Fibroblast of skin of back (primary cell): ENCODE measurements at places on chromosomes 4 and X.
A peak's percentile ranks its signal among the peaks of the same experiment; 100 is the strongest.

GRCh38 chrX:38893441-38893840 is 92.2 kb downstream of the MID1IP1 start:
- DNase-seq: peak; percentile 13

- no peak for DNase-seq
Measured at GRCh38 chrX:25646156-25646555, 492.0 kb upstream of the MAGEB18 start.

DNA sequence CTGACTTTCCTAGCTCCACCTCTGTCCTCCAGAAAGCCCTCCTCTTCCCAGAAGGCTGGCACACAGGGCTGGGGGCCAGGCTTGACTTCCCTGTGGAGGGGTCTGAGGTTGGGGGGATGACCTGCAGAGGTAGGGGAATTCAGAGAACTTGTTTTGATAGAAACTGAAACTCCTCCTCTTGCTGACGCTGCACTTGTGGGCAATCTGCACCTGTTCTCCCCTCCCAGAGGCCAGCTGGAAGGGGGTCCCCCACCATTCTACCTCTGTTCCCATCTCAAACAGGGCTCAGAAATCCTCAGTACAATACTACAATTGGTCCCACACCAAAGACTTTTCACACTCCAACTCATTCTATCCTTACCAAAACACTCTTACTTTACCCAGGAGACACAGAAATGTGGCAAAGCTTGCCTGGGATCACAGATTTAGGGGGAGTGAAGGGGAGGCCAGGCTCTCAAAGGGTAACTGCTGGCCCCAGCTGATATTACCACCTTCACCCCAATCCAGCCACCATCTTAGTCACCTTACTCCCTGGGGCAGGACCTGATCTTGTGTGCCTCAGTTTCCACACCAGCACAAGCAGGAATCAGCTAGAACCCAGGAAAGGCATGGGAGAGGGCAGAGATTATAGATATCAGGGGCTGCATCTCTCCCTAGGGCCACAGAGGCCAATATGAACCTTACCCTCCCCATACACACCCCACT is 18.5 kb downstream of the OTUD5 start:
- no peak for DNase-seq

DNA sequence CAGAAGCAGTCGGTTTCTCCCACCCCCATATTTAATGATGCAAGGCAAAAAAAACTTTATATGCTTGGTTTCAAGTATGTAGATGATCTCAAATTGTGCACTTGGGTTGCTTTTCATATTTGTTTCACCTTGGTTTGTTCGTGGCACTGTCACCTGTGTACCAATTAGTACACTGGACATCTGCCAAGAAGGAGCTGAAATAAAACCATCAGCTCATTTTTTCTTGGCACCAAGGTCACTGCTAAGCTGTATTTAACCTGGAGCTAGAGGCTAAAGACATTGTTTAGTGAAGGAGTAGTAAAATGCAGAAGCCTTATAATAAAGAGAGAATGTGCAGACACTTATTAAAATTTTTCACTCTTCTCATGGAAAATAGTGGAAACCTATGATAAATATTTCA is 430.8 kb downstream of the ARHGAP24 start:
- no peak for DNase-seq

GRCh38 chrX:16695079-16695676 is 17.3 kb downstream of the CTPS2 start:
- peak; percentile 50 for DNase-seq

DNA sequence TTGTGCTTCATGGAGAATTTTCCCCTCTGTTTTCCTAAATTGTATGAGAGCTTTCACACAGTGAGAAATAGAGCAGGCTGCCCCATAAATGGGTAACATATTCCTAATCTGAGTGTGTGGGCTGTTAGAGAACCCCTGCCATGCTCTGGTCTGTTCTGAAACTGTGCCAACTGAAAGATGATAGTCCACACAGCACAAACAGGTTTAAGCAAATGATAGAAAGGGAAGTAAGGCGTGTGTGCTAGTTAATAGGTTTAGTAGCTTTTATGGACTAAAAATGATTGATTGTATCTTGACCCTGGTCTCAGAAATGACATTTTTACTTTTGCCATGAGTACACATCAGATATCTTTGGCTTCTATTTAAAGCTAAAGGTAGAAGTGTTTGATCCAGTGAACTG is 106.2 kb downstream of the PRRG1 start:
- DNase-seq: no peak

- peak; percentile 41 for DNase-seq
Measured at GRCh38 chr4:168335621-168336020, 17.1 kb upstream of the DDX60 start.

DNA sequence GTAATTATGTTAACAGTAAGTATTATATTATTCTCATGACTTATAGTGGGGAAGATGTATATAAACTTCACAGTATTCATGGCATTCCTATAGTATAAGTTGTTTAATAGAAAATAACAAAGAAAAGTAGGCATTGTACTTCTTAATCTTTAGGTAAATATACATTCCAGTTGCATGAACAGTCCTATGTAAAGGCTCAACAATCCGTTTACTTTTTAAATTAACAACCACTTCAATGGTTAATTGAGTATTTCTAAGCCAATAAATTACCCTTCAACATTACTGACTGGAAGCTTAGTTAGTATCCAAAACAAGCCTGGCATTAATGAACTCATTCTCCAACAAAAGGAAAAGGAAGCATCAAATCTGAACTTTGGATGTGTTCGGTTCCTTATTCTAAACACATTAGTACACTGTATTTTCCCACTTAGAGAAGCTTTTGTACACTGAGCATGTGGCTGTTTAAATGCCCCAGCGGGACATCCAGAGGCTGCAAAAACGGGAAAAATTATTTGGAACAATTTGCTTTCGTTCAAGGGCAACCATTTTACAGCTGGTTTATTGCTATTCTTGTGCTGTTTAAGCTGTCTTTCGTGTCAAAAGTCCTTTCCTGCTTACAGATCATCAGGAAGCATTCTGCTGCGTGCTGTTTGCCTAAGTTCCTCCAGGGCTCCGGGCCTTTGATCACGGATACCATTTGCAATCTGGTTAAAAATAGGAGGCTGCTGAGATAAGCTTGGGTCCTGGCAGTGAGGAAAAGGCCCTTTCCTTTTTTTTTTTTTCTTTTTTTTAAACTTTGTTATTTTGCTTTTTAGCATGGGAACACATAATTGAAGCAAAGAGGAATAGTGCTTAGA is 460.3 kb downstream of the SPRY1 start:
- peak; percentile 56 for DNase-seq

DNA sequence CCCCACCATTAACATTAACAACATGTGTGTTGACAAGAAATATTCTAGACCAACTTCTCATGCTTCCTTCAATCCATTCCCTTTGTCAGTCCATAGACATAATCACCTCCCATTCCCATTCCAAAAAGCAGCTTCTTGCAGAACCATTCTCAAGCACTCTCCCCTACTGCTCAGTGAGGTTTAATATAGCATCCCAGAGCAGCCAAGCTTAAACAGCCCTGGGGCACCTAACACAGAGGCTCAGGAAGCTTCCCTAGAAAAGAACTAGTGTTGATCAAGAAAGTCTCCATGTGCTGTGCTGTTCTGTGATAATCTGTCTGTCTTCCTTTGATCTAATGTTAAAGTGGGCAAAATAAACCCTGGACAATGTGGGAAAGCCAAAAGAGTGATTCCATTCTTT is 174.2 kb upstream of the NOCT start:
- DNase-seq: no peak

- peak; percentile 30 for DNase-seq
Measured at GRCh38 chr4:61220556-61220955, 20.4 kb downstream of the ADGRL3 start.

- no peak for DNase-seq
Measured at GRCh38 chr4:144340931-144341330, 200.4 kb upstream of the GYPA start.

- no peak for DNase-seq
Measured at GRCh38 chrX:8783097-8783713, 18.0 kb downstream of the FAM9A start.

DNA sequence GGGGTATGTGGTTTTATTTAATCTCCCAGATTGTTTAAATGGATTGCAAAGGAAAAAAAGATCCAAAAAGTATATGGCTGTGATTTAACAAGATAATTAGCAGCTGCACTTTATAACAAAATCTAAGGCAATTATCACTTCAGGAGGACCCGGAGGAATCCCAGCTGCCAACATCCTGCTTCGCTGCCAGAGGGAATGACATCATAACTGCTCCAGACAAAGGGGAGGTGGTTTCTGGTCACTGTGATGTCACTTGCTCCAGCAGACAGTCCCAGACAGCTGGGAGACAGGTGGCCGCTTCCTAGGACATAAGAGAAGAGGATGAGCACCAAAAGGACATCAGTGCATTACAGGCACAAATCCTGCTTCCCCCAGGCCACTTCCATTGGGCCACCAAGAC is 371.0 kb downstream of the BCOR start:
- peak; percentile 44 for DNase-seq

DNA sequence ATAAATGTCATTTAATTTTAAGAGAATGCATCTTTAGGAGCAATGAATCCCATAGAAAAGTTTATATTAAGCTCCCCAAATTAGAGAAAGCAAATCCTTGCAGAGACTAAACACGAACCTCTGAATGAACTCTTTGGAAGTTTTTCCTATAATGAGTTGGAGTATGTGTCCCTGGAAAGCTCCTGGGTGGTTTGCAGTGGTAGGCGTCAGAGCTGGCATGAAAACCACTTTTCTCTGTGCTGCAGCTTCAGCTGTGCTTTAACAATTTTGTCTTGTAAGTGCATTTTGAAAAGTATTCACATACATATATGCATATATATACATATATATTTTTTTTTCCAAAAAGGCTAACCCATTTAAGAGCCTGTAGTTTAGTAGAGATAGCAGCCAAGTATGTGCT is 148.7 kb upstream of the TBC1D9 start:
- no peak for DNase-seq

GRCh38 chrX:3697701-3698279 is 15.7 kb downstream of the PRKX start:
- DNase-seq: peak; percentile 85

DNA sequence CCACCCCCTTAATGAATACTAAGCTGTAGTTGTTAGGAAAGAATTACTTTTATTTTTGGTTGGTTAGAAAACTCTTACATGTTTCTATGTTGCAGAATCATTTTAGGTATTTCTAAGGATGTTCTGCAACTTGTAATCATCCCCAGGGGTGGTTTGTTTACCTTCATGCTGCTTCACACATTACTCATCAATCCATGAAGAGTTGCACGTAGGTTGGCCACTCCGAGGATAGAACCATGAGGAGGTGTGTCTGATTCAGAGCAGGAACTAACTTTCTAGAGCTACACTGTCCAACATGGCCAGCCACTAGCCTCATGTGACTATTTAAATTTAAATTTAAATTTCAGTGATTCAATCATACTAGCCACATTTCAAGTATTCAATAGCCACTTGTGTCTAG is 127.2 kb upstream of the FRMPD4 start:
- peak; percentile 62 for DNase-seq

- no peak for DNase-seq
Measured at GRCh38 chr4:2757426-2757825, 1.3 kb upstream of the TNIP2 start.

DNA sequence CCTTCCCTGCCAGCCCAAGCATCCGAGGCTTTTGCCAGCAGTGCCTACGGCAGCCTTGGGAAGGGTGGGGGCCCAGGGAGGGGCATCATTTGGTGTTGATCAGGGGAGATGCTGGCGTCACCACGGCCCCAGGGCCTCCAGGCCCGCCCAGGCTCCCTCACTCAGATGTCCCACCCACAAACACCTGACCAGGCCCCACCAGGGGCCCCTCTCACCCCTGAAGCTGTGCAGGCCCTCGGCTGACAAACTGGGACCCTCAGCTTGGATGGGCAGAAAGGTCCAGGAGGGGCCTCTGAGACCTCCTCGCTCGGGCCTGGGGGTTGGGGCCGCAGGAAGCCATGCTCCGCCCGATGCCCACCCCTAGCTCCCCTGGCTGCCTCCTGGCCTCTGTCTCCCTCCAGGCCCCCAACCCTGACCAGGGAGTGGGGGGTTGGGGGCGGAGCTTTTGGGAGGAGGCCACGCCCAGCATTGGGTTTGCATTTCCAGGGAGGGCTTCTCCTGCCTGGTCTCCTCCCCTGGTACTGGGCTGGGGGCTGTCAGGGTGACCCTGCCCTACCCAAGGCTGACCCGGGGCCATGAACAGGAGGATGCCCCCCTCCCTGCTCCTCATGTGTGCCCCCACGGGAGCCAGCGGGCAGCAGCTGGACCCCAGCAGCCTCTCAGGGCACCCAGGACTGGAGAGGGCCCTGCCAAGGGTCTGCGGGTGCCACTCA is 33.4 kb upstream of the SPON2 start:
- DNase-seq: no peak

- DNase-seq: no peak
Measured at GRCh38 chr4:165293927-165294649, 33.4 kb upstream of the MSMO1 start.

GRCh38 chrX:121869876-121870477 is 822.6 kb downstream of the GLUD2 start:
- no peak for DNase-seq

- DNase-seq: no peak
Measured at GRCh38 chrX:39310891-39311290, 509.6 kb downstream of the MID1IP1 start.

DNA sequence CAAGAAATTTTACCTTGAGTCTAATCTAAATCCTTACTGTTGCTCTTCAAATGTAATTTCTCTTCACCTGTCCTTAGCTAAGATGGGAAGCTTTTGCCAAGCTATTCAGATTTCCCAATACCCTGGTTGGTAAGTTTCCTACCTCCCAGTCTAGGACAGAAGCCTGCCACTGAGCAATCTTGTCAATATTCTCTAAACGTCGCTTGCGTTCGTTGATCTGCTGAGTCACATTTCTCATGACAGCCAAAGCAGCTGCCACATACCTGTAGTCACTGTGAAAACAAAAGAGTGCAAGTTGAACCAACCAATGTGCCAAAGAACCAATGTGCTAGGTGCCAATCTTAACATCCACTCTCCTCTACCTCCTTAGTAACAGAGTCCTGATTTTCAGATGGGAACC is 111.1 kb downstream of the ARHGEF9 start:
- DNase-seq: no peak

- DNase-seq: no peak
Measured at GRCh38 chr4:96183611-96184010, 343.7 kb downstream of the PDHA2 start.

DNA sequence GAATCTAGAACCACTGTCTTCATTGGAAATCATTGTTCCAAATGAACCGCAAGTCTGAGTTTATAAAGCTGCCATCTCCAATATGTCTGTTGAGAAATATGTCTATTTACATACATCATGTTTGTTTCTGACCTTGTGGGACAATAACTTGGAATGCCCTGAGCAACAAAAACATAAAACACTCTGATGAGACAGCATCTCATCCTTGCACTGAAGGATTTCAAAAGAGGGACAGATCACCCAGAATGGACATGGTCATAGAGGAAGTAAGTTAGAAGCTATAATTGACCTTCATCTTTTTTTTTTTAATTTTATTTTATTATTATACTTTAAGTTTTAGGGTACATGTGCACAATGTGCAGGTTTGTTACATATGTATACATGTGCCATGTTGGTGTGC is 22.5 kb downstream of the RXFP1 start:
- DNase-seq: no peak

GRCh38 chrX:109841869-109842579 is 109.0 kb upstream of the ACSL4 start:
- peak; percentile 32 for DNase-seq
